RCC 7860 (cell line): ENCODE measurements at places on chromosomes 7 and 10.
A peak's percentile ranks its signal among the peaks of the same experiment; 100 is the strongest.

GRCh38 chr10:132519382-132520176 is 18.0 kb upstream of the INPP5A start:
- DNase-seq = no peak

- no peak for DNase-seq
Observed at GRCh38 chr7:21300692-21301091, 127.2 kb upstream of the SP4 start.

GRCh38 chr10:130817046-130817624 is 494.4 kb downstream of the TCERG1L start:
- DNase-seq = no peak

DNA sequence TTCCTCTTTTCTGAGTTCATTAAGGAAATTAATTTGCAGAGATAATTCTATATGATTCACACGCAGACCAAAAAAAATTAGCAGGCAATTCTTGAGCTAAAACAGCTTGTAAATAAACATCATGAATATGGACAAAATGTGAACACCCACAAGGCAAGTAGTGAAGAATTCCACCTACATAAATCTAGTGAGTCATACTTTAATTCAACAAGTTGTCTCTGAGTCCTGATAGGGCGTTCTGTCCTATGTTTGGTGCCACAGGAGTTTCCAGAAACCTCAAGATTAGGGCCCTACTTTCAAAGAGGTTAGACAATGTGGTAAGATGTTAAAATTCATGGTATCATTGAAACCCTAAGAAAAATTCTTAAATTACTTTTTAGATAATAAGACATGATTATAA is 122.3 kb downstream of the SGMS1 start:
- peak; percentile 26 for DNase-seq

GRCh38 chr7:37248396-37248861 is 200.2 kb downstream of the ELMO1 start:
- no peak for DNase-seq

GRCh38 chr10:119222966-119223386 is 15.6 kb downstream of the GRK5 start:
- no peak for DNase-seq

DNA sequence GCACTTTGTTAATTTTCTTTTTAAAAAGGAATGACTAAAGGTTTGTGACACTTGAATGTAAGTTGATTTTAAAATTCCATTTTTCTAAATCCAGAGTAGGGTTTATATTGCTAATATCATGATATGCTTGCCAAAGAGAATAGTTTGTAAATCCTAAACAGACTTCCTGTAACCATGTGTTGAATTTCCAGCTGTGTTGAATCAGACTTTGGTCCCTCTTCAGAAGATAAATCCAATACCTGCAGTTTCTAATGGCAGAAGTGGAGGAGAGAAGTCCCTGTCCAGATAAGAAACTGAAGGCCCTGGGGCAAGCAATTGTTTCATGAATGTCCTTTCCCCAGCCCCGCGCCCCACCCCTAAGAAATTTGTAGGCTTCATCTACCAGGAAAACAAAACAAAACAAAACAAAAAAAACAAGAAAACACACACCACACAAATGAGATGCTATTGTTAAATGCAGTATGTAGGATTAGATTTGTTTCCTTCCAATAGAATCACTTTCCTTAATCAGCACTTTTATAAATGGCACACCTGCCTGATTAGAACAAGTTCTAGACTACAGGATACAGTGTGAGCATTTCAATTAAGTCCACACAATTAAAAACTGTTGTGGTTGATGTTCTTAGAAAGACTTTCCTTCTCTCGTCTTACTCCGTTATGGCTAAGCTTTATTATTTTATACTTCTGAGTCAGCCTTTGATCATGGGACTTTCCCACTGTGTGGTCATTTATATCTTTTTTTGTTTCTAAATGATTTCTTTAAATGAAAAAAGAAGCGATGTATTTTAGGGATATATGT is 122.8 kb downstream of the KAT6B start:
- DNase-seq = peak; percentile 13

GRCh38 chr10:5299950-5300349 is 64.8 kb upstream of the UCN3 start:
- no peak for DNase-seq

DNA sequence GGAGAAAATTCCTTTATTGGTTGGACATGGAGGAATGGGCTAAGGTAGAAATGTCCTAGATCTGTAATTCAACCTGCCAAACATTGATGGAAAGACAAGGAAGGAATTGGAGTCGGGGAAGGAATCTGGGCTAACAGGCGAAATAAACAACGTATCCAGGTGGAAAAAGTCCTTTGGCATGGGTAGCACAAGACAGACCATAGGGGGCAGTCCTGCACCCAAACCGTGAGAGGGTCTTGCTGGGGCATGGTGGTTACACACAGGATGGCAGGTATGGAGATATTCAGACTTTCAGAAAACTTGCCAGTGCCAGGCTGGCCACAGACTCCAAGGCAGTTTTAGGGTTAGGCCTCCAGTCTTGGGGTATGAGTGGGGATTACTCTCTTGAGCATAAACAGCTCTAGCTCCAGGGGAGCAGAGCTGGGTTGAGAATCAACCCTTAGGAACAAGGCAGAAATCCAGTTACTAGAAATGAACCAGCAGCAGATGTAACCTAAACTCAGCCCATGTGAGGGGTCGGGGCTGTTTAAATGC is 188.6 kb upstream of the GDF10 start:
- DNase-seq = no peak

DNA sequence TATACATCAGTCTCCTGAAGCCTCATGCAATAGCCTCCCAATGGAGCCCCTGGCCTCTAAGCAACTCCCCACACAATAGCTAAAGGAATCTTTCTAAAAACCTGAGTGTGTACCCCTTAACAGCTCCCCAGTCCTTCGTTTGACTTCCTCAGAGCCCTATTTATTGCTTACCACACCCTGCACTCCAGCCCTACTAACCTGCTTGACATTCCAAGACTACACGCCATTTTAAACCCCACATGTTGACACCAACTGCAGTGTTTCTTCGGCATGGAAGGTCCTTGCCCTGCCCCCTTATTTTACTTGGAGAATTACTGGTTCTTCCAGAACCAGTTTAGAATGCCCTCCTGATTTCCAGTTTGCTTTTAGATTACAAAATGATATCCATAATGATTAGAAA is 10.8 kb downstream of the SRPK2 start:
- no peak for DNase-seq

- peak; percentile 45 for DNase-seq
Observed at GRCh38 chr7:106126170-106126938, 14.2 kb upstream of the SYPL1 start.

- DNase-seq = no peak
Observed at GRCh38 chr10:52951824-52952223, 179.2 kb upstream of the MBL2 start.

- peak; percentile 46 for DNase-seq
Observed at GRCh38 chr7:151083071-151083823, at the start of gene TMUB1. Gene TMUB1, minus strand, starts transcription at chr7:151083493. Its CDS starts 930 bp downstream, at chr7:151082563.

GRCh38 chr7:103076764-103077163 is 1.8 kb downstream of the ARMC10 start:
- no peak for DNase-seq

DNA sequence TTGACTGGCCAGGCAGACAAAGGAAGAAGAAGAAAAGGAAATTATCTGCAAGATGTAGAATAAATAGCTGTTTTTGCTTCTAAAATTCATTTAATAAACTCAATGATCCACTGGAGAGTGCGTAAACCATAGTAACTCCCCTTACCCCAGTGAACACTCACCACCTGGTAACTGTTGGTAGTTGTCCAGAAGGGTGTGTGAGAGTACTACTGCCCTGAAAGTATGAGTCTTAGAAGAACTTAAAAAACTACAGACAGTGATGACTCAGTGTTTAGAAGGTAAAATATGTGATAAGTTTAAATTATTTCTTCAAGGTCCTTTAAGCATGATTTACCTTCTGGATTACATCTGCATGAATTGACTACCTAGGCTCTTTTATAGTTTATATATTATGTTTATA is 53.0 kb upstream of the SEMA3A start:
- peak; percentile 64 for DNase-seq

DNA sequence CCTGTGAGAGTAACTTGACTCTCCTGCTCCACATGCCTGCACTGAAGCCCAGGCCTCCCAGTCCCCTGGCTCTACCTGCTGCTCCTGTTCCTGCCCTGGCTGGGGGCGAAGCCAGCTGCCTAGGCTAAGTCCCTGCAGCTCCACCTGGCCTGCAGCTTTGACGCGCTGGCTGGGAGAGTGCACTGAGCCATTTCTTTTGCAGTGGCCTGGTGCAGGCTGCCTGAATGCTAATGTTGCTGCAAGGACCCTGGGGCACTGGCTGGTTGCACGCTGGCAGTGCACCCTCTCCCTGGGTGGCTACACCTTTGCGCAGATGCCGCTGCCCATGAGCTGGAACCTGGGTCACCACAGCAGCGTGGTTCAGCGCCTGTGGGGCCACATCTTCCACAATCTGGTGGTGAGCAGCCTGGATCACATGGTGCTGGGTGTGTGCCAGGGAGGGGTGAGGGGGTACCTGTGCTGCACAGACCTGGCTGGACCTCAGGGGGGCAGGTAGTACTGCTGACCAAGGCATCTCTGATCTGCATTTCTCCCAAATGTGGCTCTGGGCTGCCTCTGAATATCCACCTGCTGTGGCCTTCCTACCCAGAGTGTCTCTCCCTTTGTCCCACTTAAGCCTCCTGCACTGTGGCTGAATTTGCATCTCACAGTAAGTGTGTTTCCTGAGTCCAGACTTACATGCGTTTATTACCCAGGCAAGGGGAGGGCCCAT is 20.0 kb downstream of the IMPDH1 start:
- no peak for DNase-seq

DNA sequence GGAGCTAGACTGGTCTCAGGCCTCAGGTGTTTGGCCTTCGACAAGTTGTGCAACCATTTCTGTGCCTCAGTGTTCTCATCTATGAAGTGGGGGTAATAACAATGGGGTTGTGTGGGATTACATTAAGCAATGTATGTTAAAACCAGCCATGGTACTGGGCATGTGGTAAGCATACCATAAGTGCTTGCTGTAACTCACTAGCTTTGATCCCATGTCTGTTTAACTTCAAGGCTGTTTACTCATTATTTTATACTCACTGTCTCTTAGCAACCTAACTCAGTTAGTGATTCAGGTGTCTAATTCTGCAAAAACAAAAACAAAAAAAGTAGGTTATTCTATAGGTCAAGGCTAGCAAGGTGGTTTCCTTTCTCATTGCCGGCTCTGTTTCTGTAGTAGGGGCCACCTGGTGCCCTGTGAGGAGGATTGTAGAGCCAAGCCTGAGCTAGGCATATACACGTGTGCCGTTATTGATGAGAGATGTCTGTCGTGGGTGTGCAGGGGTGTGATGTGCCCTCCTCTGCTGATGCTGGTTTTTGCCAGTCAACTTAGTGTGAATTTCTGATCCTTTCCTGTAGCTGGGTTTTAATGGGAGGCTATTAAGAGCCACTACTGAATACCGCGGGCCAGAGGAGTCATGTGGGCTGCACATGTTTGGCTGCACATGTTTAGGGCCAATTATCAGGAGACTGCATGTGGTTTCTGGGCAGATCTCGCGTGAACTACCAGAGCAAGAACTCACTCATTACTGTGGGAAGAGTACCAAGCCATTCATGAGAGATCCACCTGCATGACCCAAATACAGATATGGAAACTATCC is 56.2 kb downstream of the EEPD1 start:
- no peak for DNase-seq

DNA sequence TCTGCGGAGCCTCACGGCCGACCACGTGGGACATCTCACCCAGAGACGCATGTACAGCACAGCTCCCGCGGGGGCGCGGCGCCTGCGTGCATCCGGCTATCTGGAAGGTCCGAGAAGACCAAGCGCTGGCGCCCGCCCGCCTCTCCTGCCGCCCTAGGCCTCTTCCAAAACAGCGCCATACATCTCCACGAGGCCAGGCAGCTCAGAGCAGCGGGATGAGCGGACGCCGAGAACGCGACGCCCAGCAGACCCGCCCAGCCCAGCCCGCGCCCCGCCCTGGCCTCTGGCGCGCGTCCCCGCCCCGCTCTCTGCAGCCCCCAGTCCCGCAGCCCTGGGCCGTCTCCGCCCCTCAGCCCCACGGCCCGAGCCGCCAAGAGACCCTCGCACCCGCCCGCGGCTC is 20.3 kb upstream of the LANCL2 start:
- no peak for DNase-seq

- no peak for DNase-seq
Observed at GRCh38 chr7:25840209-25840792, 311.7 kb upstream of the NFE2L3 start.

- no peak for DNase-seq
Observed at GRCh38 chr10:61486251-61486650, 33.1 kb upstream of the TMEM26 start.

DNA sequence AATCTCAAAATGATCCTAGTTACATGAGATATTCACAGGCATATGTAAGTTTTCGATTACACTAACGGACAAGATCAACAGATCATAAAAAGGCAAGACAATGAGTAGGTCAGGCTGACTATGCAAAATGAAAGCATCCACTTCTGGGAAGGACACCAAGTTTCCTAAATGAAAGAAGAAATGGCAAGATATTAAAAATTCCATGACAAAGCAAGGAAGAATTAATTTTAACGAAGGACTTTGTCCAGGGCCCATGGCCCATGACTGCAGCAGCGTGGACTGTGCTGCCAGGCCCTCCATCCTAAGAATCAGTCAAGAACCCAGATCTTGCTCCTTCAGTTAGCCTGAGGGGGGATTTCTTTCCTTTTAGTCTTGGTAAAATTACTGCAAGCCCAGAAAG is 182.4 kb upstream of the FRMD4A start:
- DNase-seq = no peak

GRCh38 chr7:124996778-124997177 is 67.2 kb upstream of the POT1 start:
- no peak for DNase-seq

- DNase-seq = no peak
Observed at GRCh38 chr7:137888241-137888640, 41.5 kb upstream of the DGKI start.

GRCh38 chr7:23277359-23277989 is 21.7 kb upstream of the MALSU1 start:
- DNase-seq = peak; percentile 57

DNA sequence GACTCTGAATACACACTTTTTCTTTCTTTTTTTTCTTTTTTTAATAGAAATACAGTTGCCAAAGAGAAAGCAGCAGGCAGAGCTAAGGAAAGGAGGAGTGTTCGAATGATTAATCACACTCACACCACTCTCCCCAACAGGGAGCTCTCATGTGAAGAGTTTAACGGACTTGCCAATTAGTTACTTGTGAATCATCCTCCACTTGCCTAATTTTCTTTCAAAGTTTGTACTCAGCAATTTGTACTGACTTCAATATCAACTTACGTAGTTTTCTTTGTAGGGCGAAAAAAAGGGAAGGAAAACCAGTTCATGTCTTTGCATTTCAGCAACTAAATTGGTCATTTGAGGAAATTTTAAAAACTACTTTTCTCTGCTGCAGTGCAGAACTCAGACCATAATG is 109.2 kb downstream of the PIP4K2A start:
- DNase-seq = peak; percentile 80
